ENCODE measurements at places on chromosomes 16 and 17.

GRCh38 chr17:73228748-73229236 lies 32.9 kb downstream of the CPSF4L start:
- no peak for DNase-seq

GRCh38 chr17:82923366-82924113 lies 83.7 kb upstream of the ZNF750 start:
- no peak for DNase-seq

DNA sequence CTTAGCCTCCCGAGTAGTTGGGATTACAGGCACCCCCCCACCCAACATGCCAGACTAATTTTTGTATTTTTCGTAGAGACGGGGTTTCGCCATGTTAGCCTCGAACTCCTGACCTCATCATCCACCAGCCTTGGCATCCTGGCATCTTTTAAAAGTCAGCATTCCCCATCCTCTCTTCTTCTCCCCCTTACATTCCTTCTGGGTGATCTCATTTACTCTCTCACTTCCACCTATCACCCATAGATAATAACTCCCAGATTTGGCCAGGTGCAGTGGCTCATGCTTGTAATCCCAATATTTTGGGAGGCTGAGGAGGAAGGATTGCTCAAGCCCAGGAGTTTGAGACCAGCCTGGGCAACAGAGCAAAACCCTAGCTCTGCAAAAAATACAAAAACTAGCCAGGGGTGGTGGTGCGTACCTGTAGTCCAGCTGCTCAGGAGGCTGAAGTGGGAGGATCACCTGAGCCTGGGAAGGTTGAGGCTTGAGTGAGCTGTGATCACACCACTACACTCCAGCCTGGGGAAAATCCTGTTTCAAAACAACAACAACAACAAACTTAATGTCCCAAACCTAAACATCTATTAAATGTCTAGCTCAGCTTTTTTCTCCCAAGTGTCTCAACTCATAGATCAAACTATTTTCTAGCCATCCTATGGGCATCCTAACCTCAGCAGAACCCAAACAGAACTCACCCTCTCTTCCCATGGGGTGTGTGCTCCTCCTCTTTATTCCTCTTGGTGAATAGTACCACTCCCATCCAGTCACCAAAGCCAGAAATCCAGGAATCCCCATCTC lies 16.1 kb upstream of the SSTR2 start:
- DNase-seq, result no peak

GRCh38 chr17:72118335-72119076 lies 2.3 kb upstream of the SOX9 start:
- DNase-seq, result no peak

DNA sequence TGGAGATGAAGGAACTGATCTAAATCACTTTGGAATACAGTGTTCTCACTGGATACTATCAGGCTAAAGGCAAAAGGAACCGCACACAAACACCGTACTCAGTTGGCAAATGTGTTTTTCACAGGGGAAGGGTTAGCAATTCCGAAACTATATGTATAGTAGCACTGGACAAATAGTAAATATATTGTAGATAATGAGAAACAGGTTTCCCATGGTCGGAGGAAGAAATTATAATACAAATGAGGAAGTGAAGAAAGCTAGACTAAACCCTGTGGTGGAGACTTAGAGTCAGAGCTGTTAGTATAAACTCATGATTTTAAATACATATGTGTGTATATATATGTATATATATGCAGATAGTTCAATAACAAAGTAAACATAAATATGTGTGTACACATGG lies 414.1 kb upstream of the SALL1 start:
- no peak for DNase-seq
